ENCODE measurements at places on chromosomes 2 and 18.
A peak's percentile ranks its signal among the peaks of the same experiment; 100 is the strongest.

DNA sequence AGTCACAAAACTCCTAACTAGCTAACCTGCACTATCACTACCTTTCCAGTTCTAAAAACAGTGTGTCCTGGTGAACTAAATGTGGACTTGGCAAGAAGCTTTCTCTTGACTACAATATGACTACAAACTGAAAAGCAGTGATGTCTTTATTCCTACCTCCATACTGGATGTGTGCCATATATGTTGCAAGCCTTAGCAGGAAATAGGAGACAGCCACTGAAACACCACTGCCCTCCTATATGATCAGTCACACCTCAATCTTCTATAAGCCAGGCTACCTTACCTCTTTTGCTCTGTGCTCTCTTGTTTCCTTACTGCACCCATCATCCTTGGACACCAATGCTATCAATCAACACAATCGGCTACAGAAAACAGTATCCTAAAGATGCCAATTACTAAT lies 34.1 kb downstream of the SS18 start:
- no peak for DNase-seq

DNA sequence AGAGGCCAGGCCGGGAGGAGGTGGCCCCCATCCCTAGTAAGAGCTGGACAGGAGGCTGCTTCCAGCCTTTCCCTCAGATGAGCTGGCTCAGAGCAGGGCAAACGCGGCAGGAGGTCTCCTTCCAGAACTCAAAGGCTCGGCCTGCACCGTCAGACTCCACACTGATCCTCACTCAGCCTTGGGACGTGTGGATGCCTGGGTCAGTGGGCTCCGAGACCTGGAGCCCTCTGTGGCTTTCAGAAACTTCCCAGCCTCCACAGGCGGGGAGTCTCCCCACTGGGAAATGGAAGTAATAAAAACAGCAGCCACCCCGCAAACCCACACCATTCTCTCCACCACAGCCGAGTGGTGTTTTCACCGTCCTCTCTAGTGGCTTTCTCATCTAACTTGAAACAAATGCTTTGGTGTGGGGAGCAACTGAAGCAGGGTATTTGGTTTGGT lies 54.3 kb downstream of the INPP5D start:
- DNase-seq = no peak

DNA sequence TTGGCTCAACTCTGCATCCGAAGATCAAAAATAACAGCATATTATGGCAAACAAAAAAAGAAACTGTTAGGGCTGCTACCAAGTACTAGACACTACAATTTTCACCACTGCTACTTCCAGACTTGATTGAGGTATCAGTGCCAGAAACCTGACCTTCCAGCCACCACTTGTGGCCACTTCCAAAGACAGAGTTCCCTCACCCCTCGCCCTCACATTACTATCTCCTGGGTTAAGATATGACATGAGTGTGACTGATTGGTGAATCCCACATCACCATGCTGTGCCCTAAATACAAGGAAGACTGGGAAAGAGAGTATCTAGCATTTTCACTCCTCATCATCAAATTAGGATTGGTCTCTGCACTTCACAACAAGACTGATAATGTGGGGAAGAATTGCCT lies 296.1 kb upstream of the NT5C1B start:
- no peak for DNase-seq

DNA sequence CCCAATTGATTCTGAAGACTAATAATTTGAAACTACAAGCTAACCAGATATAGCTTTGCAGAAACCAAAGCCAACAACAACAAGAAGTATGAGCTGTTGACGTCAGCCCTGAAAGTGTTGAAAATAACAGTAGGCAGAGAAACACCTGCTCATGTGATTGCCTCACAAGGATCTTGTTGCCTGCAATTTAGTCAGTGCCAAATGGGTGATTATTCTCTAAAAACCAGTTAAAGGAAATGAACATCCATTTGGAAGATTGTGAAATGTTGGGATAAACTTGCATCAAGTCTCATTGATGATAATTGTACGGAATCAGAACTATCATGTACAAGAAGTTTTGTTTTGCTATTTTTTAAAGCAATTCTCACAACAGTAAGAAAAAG lies 2.8 kb downstream of the CYTIP start:
- DNase-seq = no peak

- no peak for DNase-seq
Observed at GRCh38 chr2:43029186-43029585, 197.2 kb downstream of the ZFP36L2 start.

GRCh38 chr2:196652869-196653268 lies 13.4 kb downstream of the CCDC150 start:
- DNase-seq = no peak

- no peak for DNase-seq
Observed at GRCh38 chr2:69717861-69718273, 24.1 kb upstream of the ANXA4 start.

DNA sequence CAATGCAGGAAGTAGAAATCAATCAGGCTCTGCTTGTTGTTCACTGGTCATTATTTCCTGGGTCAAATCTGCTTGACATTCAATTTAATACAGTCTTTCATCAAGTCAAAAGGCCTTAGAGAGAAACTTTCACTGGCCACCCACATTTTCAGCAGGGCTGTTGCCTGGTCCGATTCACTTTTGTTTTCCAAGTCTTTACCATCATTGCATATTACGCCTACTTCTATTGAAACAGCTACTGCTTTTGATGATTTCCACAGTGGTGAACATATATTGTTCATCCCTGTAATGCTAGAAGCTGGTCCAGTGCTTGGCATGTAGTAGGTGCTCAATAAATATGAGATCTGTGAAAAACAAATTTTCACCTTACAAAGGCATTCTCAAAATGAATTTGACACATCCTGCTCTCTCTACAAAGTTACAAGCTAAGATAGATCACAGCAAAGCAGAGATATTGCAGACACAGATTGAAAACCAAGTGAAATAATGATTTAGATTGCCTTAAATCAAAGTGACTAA lies 600.1 kb downstream of the ARHGAP15 start:
- no peak for DNase-seq

DNA sequence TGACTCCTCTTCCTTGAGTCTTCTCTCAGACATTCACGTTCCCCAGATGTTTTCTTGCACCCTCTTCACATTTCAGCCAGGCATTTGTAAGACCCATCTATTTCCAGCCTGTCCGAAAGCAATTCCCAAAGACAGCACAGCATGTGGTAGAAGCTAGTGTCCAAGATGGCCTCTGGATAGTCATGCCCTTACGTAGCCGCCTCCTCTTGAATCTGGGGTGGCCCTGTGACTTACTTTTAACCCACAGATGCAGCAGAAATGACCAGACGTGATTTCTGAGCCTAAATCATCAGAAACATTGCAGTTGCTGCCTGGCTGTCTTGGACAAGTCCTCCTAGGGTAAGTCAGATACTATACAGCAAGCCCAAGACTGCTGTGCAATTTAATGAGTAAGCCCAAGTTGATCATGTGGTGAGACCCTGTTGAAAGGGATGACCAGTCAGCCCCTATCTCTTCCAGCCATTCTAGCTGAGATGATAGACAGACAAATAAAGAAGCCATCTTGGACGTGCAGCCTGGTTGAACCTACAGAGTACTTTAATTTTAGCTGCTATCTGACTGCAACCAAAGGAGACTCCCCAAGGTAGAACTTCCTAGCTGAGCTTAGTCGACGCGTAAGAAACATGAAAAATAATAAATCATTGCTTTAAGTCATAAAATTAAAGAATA lies 12.3 kb downstream of the ARL5A start:
- DNase-seq = no peak

DNA sequence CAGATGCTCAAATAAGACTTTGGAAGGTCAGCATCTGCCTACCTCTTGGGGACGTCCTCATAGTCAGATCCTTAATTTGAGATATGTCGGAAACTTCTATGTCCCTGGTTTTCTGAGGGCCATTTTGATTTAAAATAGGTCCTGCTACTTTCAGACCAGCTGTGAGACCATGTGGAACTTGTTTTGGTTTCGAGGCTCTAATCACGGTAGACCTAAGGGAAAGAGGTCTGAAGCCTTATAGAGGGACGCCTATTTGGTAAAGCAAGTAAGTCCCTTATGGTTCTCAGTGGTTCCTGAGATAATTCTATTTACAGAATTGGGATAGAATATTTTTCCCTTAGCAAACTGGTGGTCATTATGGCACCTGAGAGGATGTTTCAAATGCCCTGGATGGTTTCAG lies 75.1 kb downstream of the RFTN2 start:
- no peak for DNase-seq

DNA sequence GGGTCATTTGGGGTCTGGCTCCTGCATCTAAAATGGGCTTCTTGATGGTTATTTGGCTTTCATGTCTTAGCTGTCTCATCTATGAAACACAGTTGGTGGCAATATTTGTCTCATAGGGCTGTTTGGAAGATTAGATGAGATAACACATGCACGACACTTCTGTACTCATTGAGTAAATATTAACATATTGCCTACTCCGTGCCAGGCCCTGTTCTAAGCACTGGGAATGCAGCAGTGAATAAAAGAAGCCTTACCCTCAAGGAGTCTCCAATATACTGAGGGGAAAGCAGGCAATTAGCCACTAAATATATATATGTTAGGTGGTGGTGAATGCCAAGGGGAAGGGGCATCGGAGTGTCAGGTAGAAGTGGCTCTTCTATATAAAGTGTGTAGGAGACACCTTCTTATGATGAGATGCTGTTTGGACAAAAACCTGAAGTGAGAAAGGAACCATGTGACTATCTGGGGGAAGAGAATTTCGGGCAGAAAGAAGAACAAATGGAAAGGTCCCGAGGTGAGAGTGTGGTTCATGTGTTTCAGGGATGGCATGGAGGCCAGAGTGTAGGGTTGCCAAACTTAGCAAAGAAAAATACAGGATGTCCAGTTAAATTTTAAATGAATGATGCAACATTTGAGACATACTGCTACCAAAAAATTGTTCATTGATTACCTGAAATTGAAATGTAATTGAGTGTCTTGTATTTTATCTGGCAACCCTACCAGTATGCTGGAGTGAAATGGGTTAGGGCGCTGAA lies 11.8 kb downstream of the SLC3A1 start:
- no peak for DNase-seq

DNA sequence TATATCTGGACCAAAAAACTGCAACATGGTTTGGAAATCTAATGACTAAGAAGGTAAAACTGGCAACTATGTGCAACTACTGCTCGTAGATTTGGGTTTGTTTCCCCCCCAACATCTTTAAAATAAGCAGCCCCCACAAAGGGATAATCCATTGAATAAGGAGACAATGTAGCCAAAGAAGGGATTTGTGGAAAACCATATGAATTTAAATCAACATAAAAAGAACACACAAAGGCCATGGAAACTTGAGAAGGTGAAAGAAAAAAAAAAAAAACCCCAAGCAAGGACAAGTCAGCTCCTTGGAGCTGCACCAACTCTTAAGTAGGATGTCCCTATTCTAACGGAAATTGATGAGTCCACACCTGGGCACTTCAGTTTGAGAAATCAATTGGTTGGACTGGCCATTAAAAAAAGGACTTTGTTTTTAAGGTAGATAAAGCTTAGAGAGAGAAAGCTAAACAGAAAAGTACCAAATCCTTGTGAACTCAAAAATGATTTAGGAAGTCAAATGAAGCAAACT lies 53.7 kb upstream of the ST8SIA5 start:
- no peak for DNase-seq

GRCh38 chr2:207619764-207620203 lies 5.4 kb downstream of the METTL21A start:
- DNase-seq = no peak

- no peak for DNase-seq
Observed at GRCh38 chr2:158317642-158318041, 138.9 kb downstream of the CCDC148 start.

GRCh38 chr18:26335156-26335555 lies 108.9 kb downstream of the TAF4B start:
- DNase-seq = no peak

DNA sequence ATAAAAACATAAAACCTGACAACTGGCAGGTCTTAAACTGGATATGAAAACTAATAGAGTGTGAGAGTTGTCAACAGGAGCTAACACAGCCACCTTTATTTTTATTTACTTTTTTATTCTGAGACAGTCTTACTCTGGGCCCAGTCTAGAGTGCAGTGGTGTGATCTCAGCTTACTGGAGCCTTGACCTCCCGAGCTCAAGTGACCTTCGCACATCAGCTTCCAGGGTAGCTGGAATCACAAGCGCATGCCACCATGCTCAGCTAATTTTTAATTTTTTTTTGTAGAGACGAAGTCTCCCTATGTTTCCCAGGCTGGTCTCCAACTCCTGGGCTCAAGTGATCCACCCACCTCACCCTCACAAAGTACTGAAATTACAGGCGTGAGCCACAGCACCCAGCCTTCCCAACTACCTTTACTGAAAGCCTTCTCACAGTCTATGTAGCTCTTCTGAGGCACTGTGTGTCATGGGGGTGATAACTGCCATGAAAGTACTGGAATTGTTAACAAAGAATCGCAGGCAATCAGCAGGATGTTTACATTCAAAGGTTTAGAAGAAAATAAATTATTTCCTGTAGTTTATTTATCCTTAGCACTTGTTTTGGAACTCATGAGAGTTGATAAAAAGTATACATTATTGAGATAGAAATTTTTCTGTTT lies 24.3 kb downstream of the GDF7 start:
- no peak for DNase-seq

DNA sequence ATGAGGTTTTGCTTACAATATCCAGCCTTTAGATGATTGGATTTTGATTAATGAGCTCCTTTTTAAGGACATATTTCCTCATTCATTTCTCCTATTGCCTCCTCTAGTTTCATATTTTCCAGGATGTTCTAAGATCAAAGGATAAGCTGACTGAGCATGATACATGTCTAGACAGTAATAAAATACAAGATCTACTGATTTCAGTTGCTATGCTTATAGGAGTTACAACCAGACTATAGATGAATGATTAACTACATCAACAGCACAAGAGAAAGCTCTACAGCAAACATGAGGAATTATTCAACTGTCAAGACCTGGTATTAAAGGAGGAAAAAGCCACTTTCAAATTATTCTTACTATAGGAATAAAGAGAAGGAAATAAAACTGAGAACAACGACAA lies 85.0 kb upstream of the LINC00305 start:
- DNase-seq = no peak

- peak; percentile 34 for DNase-seq
Observed at GRCh38 chr2:43609290-43609918, 13.6 kb upstream of the THADA start.

- no peak for DNase-seq
Observed at GRCh38 chr2:238963161-238963970, 115.5 kb downstream of the TWIST2 start.

All from NCI-H774 (cell line).